ENCODE measurements at places on chromosomes 7 and 10. TPM values are rescaled to one million over a fixed set of nuclear protein-coding genes. Genes with fewer than 3 reads are reported as not detected.
A peak's percentile ranks its signal among the peaks of the same experiment; 100 is the strongest.

The TMEM106B gene
- 83.6 TPM for total RNA-seq

The RPEL1 gene
- not detected for total RNA-seq

DNA sequence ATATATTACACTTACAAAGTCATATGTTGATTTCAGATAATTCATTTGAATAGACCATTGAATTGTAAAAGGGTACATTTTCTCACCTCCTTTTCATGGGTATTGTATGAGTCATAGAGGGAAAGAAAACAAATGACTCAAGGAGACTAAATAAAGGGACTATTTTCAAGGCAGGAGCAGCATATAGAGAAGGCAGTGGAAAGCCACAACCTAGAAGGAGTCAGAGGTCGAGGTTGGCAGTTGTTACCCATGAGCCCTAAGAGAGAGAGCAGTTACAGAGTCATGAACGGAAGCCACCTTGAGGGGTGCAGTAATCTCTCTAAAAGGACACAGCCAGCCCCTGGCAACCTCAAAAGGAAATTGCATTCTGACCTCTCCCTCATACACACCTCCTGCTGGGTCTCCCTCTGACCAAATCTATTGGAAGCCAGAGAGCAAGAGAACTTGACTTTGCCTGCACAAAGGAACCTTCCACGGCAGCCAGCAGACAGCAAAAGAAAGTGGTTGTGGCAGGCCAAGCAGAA, 137.9 kb downstream of the GRM8 start:
- H3K36me3 ChIP-seq, result no peaks in the 10 kb centered on the region
- no peaks in the 10 kb centered on the region for H3K27me3 ChIP-seq
- no peak overlapping the region for H3K27ac ChIP-seq
- H3K4me3 ChIP-seq, result no peak overlapping the region
- no peak for DNase-seq

DNA sequence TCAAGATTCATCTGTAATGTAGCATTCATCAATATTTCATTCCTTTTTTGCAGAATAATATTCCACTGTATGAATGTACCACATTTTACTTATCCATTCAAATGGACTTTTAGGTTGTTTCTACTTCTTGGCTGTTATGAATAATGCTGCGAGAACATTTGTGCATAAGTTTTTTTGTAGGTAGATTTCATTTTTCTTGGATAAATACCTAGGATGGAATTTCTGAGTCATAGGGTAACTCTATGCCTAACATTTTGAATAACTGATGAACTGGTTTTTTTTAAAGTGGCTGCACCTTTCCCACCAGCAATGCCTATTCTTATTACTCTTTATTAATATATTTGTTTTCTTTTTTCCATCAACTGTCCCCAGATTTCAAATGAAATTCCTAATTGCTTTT, 9.1 kb upstream of the XPNPEP1 start:
- H3K4me3 ChIP-seq, result no peak overlapping the region
- no peak for DNase-seq
- H3K27me3 ChIP-seq, result no peaks in the 10 kb centered on the region
- no peaks in the 10 kb centered on the region for H3K36me3 ChIP-seq

The OR6B1 gene
- total RNA-seq, result not detected

DNA sequence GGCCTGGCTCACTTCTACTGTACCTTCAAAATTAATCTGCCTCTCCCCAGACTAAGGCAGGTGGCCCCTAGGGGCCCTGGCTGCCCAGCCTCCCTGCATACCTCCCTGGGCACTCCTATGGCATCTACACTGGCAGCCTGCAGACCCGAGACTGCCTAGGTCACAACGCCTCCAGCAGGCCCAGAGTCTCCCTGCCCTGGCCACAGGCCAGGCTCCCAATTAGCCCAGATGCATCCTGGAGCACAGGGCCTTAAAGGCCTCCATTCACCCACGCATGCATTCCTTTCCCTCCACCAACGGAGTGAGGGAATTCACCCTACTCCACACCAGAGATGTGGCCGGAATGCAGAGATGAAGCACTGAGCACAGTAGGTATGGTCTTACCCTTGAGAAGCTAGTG, 1.9 kb downstream of the CHAT start:
- H3K27me3 ChIP-seq, result peaks cover 55% of the 10 kb centered on the region
- peak; percentile 45 for DNase-seq
- H3K4me1 ChIP-seq, result no peaks in the 10 kb centered on the region
- no peak overlapping the region for H3K4me3 ChIP-seq
- no peaks in the 10 kb centered on the region for H3K36me3 ChIP-seq

GRCh38 chr7:26624839-26625238, 239.6 kb downstream of the SKAP2 start:
- H3K27me3 ChIP-seq, result no peaks in the 10 kb centered on the region
- H3K36me3 ChIP-seq, result no peaks in the 10 kb centered on the region
- H3K4me3 ChIP-seq, result no peak overlapping the region
- no peaks in the 10 kb centered on the region for H3K4me1 ChIP-seq
- no peak for DNase-seq
